ENCODE measurements at places on chromosomes 1 and 21. TPM values are rescaled to one million over a fixed set of nuclear protein-coding genes. Genes with fewer than 3 reads are reported as not detected.

GRCh38 chr21:35342440-35342839 is 293.3 kb upstream of the RUNX1 start:
- no peak for DNase-seq

- no peak for DNase-seq
Observed at GRCh38 chr1:79839882-79840281, 833.4 kb upstream of the ADGRL4 start.

GRCh38 chr1:222627232-222627631 is 9.3 kb downstream of the MIA3 start:
- DNase-seq: no peak

- no peak for DNase-seq
Observed at GRCh38 chr1:244064621-244065020, 13.5 kb downstream of the ZBTB18 start.

DNA sequence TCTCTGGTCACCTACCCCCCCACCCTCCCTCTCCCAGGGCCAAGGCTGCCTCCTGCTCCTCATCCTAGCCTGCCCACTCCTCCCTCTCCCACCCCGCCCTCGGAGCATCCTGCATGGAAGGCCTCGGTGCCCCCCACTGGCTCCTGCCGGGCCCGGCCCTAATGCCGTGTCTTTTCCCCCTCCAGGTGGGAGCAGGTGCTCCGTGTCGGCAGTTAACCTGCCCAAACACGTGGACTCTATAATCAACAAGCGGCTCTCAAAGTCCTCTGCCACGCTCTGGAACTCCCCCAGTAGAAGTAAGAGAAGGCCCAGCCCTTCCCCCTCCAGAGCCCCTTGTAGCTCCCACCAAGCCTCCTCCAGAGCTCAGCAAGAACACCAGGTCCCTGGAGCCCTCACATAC is 18.8 kb downstream of the MAP7D1 start:
- no peak for DNase-seq

DNA sequence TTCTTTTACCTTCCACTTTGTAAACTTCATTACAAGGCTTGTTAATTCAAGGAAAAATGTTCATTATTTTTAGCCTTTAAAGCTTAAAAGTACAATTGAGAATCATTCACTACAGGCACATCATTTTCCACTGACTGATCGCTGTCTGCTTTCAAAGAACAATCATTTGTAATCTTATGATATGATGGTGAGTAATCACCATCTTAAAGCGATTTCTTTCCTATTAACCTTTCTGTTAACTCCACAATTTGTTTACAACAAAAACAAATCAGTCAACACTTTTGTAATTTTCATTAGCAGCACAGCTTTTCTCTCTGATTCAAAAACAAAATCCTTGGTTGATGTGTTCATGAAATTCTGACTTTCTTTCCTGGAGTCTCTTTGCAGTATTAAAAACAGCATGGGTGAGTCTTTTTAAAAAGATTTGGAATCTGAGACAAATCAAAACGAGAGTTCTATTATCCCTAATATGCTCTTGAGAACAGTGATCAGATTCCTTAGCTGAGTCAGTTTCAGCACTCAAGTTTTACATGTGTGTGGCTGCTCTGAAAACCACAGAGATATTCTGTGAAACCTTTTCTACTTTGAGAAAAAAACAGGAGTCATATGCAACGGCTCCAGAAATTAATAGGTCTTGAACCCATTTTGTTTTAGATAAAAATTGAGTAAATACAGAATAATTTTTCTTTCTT is 145.8 kb upstream of the TMPRSS15 start:
- DNase-seq: no peak

GRCh38 chr1:185044387-185044786 is 971 bp upstream of the RNF2 start:
- no peak for DNase-seq

GRCh38 chr1:182175361-182175931 is 113.9 kb upstream of the ZNF648 start:
- no peak for DNase-seq

TMEM82 gene
- total RNA-seq: not detected

EFNA3 gene
- 0.21 TPM for total RNA-seq

PSMA5 gene
- 104 TPM for total RNA-seq

LEFTY1 gene
- not detected for total RNA-seq
